ENCODE measurements at places on chromosomes 5 and 9.

DNA sequence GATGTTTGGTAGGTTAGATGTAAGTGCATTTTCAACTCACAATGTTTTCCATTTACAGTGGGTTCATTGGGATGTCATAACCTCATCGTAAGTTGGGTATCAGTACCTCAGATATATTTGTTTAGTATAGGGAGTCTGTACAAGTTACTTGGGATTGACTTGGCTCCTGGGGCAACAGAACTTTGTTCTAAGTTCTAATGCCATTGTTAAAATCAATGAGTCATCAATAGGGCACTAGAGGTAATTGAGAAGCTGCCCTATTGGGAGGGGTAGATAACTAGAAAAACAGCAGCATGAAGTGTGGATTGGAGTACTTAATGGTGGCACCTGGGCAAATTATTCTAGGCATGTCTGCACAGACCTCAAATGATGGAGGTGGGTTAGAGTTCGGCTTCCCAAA is 272.8 kb downstream of the DOCK8 start:
- DNase-seq = no peak

DNA sequence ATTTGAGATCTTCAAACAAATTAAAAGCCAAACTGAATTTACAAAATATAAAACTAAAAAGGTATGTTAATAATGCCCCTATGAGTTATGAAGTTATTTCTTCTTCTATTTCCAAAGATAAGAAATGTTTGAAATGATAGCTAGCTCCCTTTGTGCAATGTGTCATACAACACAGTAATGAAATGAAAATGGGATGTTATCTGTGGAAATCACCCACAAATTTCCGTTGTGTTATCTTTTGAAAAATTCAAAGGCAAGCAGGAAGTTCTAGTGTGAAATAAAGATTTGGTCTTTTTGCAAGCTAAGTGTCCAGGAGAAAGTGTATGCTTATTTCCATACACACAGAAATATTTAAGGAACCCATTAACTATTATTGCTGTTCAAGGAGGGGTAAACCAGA is 375.3 kb upstream of the PRR16 start:
- DNase-seq = no peak

GRCh38 chr9:137965177-137965795 is 87.7 kb downstream of the CACNA1B start:
- no peak for DNase-seq

DNA sequence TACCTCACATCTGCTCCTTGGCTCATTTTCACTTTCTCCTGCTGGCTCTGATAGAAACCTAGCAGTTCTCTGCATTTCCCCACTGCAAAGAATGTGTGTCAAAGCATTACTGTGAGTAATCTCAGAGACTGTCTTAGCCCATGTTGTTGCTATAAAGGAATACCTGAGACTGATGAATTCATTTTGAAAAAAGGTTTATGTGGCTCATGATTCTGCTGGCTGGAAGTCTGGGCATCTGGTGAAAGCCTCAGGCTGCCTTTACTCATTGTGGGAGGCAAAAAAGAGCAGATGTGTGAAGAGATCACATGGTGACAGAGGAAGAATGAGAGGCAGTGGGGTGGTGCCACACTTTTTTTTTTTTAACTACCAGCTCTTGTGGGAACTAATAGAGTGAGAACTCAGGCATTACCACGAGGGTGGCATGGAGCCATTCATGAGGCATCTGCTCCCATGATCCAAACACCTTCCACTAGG is 191.6 kb upstream of the CTNND2 start:
- no peak for DNase-seq

- peak; percentile 4 for DNase-seq
Measured at GRCh38 chr5:79959407-79959806, 31.7 kb downstream of the MTX3 start.

- peak; percentile 90 for DNase-seq
Measured at GRCh38 chr5:36690041-36690961, 83.9 kb downstream of the SLC1A3 start.

- DNase-seq = no peak
Measured at GRCh38 chr9:107044872-107045271, 181.9 kb downstream of the ZNF462 start.

DNA sequence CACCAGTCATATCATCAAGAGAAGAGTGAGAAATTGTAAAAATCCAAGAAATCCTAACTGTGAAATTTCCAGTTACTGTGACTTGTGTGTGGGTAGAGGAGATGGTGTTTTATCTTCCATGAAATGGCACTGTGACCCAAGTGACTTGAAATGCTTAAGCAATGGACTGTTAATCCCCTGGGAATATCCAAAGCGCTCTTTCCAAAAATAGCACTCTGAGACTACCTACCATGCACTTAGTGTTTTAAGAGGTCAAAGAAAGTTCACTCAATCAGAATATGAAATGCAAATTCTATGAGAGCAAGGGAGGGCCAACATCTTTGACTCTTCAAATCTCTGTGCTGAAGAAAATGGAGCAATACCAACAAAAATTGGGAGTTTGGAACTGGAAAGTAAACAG is 244.0 kb downstream of the GABRB2 start:
- DNase-seq = no peak

- no peak for DNase-seq
Measured at GRCh38 chr9:74551266-74551665, 54.1 kb downstream of the RORB start.

GRCh38 chr9:96567203-96567700 is 52.4 kb downstream of the CDC14B start:
- peak; percentile 43 for DNase-seq

DNA sequence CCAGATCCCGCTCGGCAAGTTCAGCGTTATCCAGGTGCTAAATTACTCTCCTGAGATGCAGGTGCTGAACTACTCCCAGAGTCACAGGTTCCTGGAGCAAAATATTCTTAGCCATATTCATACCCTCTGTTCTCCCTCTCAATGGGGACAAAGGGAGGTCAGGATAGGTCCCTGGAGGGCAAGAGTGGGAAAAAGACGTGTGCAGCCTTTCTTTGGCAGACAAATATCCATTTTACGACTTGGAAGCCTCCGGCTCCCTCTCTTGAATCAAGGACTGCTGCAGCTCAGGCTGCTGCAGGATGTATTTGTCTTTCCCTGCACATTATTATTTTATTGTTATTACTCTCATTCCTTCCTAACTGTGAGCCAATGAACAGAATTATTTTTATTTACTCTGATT is 590.2 kb downstream of the NR2F1-AS1 start:
- no peak for DNase-seq

- DNase-seq = no peak
Measured at GRCh38 chr5:124252191-124252638, 494.2 kb downstream of the ZNF608 start.

GRCh38 chr5:133691448-133691847 is 79.1 kb upstream of the FSTL4 start:
- no peak for DNase-seq

- DNase-seq = no peak
Measured at GRCh38 chr5:158809310-158809850, 290.3 kb downstream of the EBF1 start.
